ENCODE measurements at places on chromosomes 6 and 20.

DNA sequence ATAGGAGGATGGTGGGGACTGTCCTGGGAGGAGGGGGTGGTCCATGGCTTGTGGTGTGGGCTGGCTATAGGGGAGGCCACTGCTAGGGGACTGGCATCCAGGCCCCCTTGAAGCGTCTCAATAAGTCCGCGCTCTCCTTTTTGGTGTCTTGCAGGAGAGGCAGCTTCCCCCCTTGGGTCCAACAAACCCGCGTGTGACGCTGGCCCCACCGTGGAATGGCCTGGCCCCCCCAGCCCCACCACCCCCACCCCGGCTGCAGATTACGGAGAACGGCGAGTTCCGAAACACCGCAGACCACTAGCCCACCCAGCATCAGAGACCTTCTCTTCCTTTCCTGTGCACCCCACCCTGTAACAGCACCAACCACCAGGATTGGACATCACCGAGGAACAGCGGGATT is 2.8 kb upstream of the ZBTB9 start:
- no peak for DNase-seq

- DNase-seq = peak; percentile 16
Measured at GRCh38 chr6:116876635-116877611, at the start of gene RFX6. RFX6 (plus strand) TSS chr6:116877242; CDS start chr6:116877276, 34 bp downstream.

GRCh38 chr6:25706314-25707014 is 48.1 kb upstream of the SLC17A4 start:
- DNase-seq = no peak

DNA sequence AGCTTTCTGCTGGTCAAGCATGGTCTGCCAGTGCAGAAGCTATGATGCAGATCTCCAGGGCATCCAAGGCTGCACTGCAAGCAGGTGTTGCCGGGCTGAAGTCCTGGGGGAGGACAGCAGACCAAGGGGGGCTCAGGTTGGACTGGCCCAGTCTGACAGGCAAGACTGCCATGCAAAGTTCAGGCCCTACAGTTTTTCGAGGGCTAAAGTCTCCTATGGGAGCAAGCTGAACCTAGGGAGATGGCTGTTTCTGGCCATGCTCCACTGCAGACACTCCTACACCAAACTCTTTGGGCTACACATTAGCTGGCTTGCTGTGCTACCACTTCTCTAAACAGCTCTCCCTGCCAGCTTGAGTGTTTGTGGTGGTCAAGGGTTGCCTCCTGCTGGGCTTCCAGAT is 130.0 kb upstream of the SYNCRIP start:
- no peak for DNase-seq

- no peak for DNase-seq
Measured at GRCh38 chr20:23156170-23156841, 70.2 kb upstream of the CD93 start.

Data from WERI-Rb-1 (cell line).